Temporal lobe (tissue), 4 donors: ENCODE measurements at places on chromosomes 16 and 17. TPM values are rescaled to one million over a fixed set of nuclear protein-coding genes. Genes with fewer than 3 reads are reported as not detected.

KRT23 gene
- 0.25 TPM for total RNA-seq

ASIC2 gene
- total RNA-seq: 13.5 TPM

PIMREG gene
- 3.4 TPM for total RNA-seq

HCRT gene
- not detected for total RNA-seq

GLOD4 gene
- total RNA-seq: 56.5 TPM

SEC14L5 gene
- 0.49 TPM for total RNA-seq

CDH11 gene
- total RNA-seq: 149 TPM

FAM83G gene
- total RNA-seq: 0.25 TPM

KRT15 gene
- total RNA-seq: 0.25 TPM

RNF112 gene
- total RNA-seq: 21.6 TPM

TAT gene
- total RNA-seq: not detected

SOCS1 gene
- 0.49 TPM for total RNA-seq

CHST4 gene
- total RNA-seq: under 0.01 TPM

CD79B gene
- total RNA-seq: not detected

IRX6 gene
- not detected for total RNA-seq

SHCBP1 gene
- total RNA-seq: 3.7 TPM

HSDL1 gene
- 141 TPM for total RNA-seq

TCAP gene
- total RNA-seq: 1.5 TPM

EFNB3 gene
- total RNA-seq: 24.3 TPM

TNP2 gene
- total RNA-seq: not detected

MILR1 gene
- 0.98 TPM for total RNA-seq

VMO1 gene
- total RNA-seq: 0.25 TPM

MFSD6L gene
- total RNA-seq: not detected

ABI3 gene
- total RNA-seq: 0.25 TPM

EPX gene
- total RNA-seq: not detected

UTS2R gene
- total RNA-seq: not detected

SLC5A11 gene
- not detected for total RNA-seq

USP6 gene
- total RNA-seq: under 0.01 TPM

LRRC36 gene
- 0.74 TPM for total RNA-seq

STAT5A gene
- 0.74 TPM for total RNA-seq

KRT33B gene
- not detected for total RNA-seq

TBC1D28 gene
- not detected for total RNA-seq

GLIS2 gene
- 5.7 TPM for total RNA-seq

GNG13 gene
- total RNA-seq: not detected

LRRC37A gene
- total RNA-seq: 3.0 TPM

TANGO6 gene
- total RNA-seq: 22.4 TPM

CD300LB gene
- total RNA-seq: under 0.01 TPM

KRTAP17-1 gene
- not detected for total RNA-seq

KRT9 gene
- total RNA-seq: not detected

RHBDL1 gene
- total RNA-seq: 1.7 TPM

KRT31 gene
- 1.2 TPM for total RNA-seq

G6PC1 gene
- total RNA-seq: not detected

SAP30BP gene
- total RNA-seq: 36.1 TPM

CD300A gene
- total RNA-seq: 2.0 TPM

SLC6A2 gene
- total RNA-seq: under 0.01 TPM

SYNGR3 gene
- 64.4 TPM for total RNA-seq

TBX4 gene
- total RNA-seq: not detected

SCARF1 gene
- total RNA-seq: 2.5 TPM

CDH16 gene
- total RNA-seq: not detected

SNX20 gene
- total RNA-seq: not detected

HOXB6 gene
- not detected for total RNA-seq

KRT40 gene
- total RNA-seq: not detected

RDM1 gene
- 0.98 TPM for total RNA-seq
